Activated naive CD8-positive, alpha-beta T cell treated with anti-CD3 and anti-CD28 coated beads, Interleukin-2, amount 10 ng/mL, durations not matched to agents 7 days and 5 days (primary cell): ENCODE measurements at places on chromosomes 6 and 20. TPM values are rescaled to one million over a fixed set of nuclear protein-coding genes. Genes with fewer than 3 reads are reported as not detected.

Gene CALHM5
- total RNA-seq: not detected

Gene UBD
- total RNA-seq: not detected

Gene TP53TG5
- not detected for total RNA-seq

GRCh38 chr6:42933205-42933604 is 3.9 kb downstream of the CNPY3 start:
- no peak for DNase-seq

DNA sequence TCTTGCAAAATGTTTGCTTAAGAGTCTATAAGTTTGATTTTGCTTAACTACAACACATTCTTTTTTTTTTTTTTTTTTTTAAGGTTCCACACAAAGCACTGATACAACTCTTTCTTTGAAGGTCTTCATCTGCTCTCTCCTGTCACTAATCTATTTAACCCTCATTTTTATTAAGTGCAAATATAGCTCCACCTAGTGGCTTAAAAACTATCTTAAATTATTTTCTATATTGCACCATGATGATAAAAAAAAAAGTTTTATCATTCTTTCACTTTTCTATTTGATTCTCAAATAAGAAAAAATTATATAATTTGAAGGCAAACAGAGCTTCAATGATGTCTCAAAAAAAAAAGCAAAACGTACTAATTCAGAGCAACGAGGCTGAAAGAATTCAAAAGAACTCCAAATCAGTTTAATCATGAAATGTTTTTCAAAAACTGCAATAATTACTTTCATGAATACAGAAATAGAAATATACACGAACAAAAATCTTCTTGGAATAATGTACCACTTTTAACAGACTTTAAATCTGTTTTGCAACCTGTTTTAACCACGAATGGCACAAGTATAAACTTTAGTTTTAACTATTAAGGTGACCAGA is 12.8 kb downstream of the ESF1 start:
- no peak for DNase-seq

GRCh38 chr6:14499841-14500240 is 382.3 kb downstream of the CD83 start:
- no peak for DNase-seq

GRCh38 chr6:328136-328670 is 35.9 kb downstream of the DUSP22 start:
- DNase-seq: no peak

GRCh38 chr6:43929511-43929910 is 159.5 kb downstream of the VEGFA start:
- no peak for DNase-seq

GRCh38 chr6:13614126-13614925 is 809 bp upstream of the NOL7 start:
- no peak for DNase-seq
